ENCODE measurements at places on chromosomes 2 and 18. TPM values are rescaled to one million over a fixed set of nuclear protein-coding genes. Genes with fewer than 3 reads are reported as not detected.
A peak's percentile ranks its signal among the peaks of the same experiment; 100 is the strongest.

GRCh38 chr2:85095094-85095493 is 38.1 kb upstream of the TCF7L1 start:
- no peaks in the 10 kb centered on the region for H3K36me3 ChIP-seq
- H3K27ac ChIP-seq: no peak overlapping the region
- H3K27me3 ChIP-seq: peaks cover 14% of the 10 kb centered on the region
- H3K4me1 ChIP-seq: no peaks in the 10 kb centered on the region
- no peak overlapping the region for H3K4me3 ChIP-seq

DNA sequence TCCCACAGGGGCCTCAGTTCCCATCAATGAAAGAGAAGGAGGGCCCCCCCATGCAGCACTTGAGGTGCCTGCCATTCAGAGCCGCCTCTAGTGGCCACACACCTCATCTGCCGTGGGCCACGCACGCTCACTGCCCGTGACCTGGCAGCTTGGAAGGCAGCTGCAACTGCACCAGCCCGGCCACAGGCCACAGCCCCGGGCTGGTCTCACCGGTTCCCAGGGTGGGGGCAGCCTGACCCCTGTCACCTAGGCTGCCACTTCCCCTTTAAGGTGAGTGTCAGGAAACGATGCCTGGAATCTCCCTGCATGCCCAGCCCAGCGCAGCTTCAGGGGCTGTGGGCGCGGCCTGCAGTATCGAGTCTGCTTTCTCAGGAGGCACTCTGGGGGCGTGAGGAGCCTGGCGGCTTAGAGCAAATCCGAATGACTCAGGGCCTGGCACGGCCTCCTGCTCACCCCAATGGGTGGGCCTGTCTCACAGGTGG is 2.6 kb downstream of the MAB21L4 start:
- H3K27ac ChIP-seq: no peak overlapping the region
- no peak overlapping the region for H3K4me3 ChIP-seq
- no peaks in the 10 kb centered on the region for H3K36me3 ChIP-seq
- H3K4me1 ChIP-seq: no peaks in the 10 kb centered on the region
- H3K27me3 ChIP-seq: no peaks in the 10 kb centered on the region
- DNase-seq: peak; percentile 31

DNA sequence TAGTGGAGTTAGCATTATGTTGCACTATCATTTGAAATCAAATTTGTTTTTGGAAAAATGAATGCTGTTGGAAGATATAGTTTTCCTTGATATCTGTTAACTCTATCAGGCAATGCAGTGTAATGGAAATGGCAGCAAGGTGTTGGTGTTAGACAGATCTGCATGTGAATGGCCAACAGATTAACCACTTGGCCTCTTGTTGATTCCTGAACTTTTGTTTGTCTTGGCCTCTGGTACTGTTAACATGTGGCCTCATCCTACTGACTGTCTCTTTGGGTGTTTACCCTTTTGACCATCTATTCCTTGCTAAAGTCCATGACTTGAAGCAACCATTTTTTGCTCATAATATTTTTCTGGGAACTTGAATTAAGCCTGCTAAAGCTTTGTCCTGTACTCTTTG is 110.2 kb upstream of the CDH2 start:
- DNase-seq: no peak
- H3K27ac ChIP-seq: no peak overlapping the region
- H3K4me1 ChIP-seq: no peaks in the 10 kb centered on the region
- no peaks in the 10 kb centered on the region for H3K27me3 ChIP-seq

- no peak for DNase-seq
- no peaks in the 10 kb centered on the region for H3K27me3 ChIP-seq
- H3K4me1 ChIP-seq: peaks cover 78% of the 10 kb centered on the region
- peak overlapping the region; percentile 90 for H3K27ac ChIP-seq
Measured at GRCh38 chr2:136325844-136326331, 207.9 kb upstream of the CXCR4 start.

The DYNAP gene
- not detected for total RNA-seq

The SPTBN1 gene
- total RNA-seq: 67.5 TPM

DNA sequence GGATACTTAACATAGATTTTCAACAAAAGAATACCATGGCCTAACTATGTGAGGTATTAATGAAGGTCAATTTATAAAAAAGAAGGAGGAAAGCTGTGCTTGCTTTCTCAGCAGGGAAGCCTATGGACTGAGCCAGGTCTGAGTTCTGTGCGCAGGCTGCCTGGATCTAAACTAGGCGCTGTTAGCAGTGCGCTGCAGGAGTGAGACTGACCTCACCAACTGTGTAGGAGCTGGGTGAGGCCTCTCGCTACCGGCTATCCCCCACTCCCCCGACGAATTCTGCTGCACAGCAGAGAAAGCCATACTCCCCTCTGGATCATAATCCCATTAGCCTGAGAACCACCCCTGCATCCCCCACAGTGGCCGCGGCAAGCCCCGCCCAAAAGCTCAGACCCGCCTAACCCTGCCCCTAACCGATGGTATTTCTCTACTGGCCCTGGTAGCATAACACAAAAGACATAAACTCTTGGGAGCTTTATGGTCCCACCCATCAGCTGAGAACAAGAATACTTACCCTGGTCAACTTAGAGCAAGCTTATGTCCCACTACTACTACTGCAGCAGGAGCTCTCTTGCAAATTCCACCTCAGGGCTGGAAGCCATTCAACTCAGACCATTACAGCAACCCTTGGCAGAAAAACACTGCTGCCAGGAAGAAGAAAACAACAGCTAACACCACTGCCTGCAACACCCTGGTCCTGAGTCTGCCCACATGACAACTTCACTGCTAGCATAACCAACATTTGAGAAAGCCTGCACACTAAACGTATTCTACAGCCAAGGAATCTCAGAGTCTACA is 28.0 kb downstream of the SULT1C2 start:
- H3K4me3 ChIP-seq: no peak overlapping the region
- H3K27me3 ChIP-seq: no peaks in the 10 kb centered on the region
- H3K36me3 ChIP-seq: no peaks in the 10 kb centered on the region

- no peaks in the 10 kb centered on the region for H3K36me3 ChIP-seq
- H3K4me1 ChIP-seq: no peaks in the 10 kb centered on the region
- DNase-seq: no peak
- H3K4me3 ChIP-seq: no peak overlapping the region
Measured at GRCh38 chr2:46569061-46569560, 89.7 kb downstream of the TMEM247 start.

DNA sequence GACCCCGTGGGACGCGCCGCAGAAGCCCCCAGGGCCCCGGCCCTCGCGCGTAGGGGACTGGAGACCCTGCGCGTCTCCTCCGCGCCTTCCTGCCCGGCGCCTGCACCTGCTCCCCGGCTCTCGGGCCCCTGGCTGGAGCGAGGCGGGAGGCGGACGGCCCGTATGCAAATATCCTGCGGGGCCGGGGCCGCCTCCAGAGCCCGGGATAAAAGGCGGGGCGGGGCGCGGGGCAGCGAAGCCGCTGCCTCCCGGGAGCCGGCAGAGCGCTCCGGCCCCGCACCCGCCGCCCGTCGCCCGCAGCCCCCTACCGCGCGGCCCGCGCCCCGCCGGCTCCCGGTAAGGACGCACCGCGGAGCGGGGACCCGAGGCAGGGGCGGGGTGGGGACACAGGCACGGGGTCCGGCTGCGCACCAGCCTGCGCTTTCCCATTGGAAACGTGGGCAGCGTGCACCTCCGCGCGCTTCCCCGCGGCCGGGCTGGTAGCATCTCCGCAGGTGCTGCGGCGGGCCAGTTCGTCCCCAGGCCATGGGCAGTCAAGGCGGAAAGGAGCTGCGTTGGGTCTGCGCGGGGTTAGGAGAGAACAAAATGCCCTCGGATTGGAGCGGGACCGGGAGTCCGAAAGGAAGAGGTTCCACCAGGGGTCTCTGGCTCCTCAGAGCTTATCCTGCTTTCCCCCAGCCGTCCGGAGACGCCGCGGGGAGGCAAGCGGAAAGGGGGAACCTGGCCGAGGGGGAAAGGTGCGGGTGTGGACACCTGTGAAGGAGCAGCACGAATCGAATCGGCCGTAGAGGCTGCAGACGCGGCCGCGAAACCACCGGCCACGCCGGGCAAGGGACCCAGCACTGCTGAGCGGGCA is at the start of gene ATP6V1C2:
Gene ATP6V1C2, plus strand, starts transcription at position 235 of the 856 bp plus-strand sequence. CDS start 1,220 bp downstream, outside the sequence.
- peak within 1 kb of the TSS; percentile 51 for H3K4me3 ChIP-seq
- H3K27me3 ChIP-seq: peaks cover 42% of the 10 kb centered on the region
- no peaks in the 10 kb centered on the region for H3K36me3 ChIP-seq
- DNase-seq: peak; percentile 28
- no peak within 1 kb of the TSS for H3K27ac ChIP-seq

The ERFE gene
- not detected for total RNA-seq

The ALPP gene
- total RNA-seq: not detected

- no peak overlapping the region for H3K27ac ChIP-seq
- no peak overlapping the region for H3K4me3 ChIP-seq
- H3K27me3 ChIP-seq: no peaks in the 10 kb centered on the region
Measured at GRCh38 chr2:125593036-125593435, 1062.9 kb upstream of the GYPC start.

DNA sequence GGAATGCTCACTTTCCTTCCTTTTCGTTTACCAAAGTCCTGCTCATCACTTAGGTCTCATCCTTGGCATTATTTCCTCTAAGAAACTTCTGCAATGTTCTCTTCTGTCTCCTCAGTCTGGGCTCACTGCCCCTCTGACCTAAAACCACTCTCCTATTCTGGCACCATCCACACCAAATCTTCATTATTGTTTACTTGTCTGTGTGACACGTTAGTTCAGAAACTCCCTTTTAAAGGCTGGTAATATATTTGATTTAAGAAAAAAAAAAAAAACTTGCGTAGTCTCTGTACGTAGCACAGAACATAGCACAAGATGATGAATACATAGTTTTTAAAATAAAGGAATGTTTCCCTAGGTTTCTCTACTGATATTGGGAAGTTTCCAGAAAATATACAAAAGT is 118.8 kb upstream of the CAVIN2 start:
- H3K27me3 ChIP-seq: no peaks in the 10 kb centered on the region
- no peak overlapping the region for H3K4me3 ChIP-seq
- H3K27ac ChIP-seq: no peak overlapping the region
- no peaks in the 10 kb centered on the region for H3K36me3 ChIP-seq
- no peaks in the 10 kb centered on the region for H3K4me1 ChIP-seq
- no peak for DNase-seq

- H3K27ac ChIP-seq: no peak overlapping the region
- H3K27me3 ChIP-seq: peaks cover 16% of the 10 kb centered on the region
- H3K4me1 ChIP-seq: no peaks in the 10 kb centered on the region
- DNase-seq: no peak
- no peak overlapping the region for H3K4me3 ChIP-seq
- no peaks in the 10 kb centered on the region for H3K36me3 ChIP-seq
Measured at GRCh38 chr2:144629935-144630334, 110.0 kb upstream of the ZEB2 start.

DNA sequence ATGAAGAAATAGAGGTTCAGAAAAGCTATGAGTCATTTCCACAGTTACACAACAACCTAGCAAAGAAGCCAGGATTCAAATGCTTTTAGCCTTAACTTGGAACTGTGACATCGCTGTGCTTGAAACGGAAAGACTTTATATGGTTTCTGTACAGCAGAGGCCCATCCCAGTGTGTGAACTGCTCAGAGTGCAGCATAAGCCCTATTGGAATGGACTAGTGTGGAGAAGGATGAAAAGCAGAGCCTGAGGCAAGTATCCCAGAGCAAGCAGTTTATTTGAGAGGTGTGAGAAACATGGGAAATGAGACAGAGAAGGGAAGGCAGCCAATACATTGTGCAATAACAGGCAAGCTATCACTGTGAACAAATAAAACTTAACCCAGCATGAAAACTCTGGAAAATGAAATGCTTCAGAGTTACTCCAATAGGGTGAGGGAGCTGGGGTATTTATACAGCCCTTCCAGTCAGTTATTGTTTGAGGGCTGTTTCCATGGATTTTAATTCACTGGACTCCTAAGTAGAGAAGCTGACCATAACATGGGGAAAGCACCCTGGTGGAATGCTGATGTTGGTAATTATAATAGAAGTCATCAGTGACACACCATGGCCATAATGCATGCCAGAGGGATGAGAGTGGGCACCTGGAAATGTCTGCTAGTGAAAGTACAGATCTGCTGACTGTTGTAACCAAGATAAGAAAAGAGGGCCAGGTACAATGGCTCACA is 254.0 kb upstream of the POU3F3 start:
- no peak overlapping the region for H3K4me3 ChIP-seq
- DNase-seq: no peak
- no peaks in the 10 kb centered on the region for H3K4me1 ChIP-seq
- H3K36me3 ChIP-seq: no peaks in the 10 kb centered on the region

The NGEF gene
- total RNA-seq: 4.2 TPM

The MYCN gene
- 0.17 TPM for total RNA-seq

The NDUFAF7 gene
- total RNA-seq: 23.0 TPM

DNA sequence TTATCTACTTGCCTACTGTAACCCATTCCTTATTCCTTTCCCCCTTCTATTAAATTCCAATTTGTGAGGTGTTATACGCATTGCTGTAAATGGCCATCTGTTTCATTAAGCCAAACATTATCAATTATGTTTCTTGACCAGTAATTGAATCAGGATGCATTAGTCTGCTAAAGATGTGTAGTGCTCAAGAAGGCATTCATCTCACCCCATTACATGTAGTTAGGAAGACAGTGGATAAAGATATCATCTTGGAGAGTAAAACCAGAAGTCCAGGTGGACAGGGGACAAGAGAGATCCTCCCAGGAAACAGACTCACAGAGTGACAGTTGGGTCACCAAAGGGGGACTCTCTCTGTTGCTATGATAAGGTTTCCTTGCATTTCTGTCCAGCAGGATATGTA is 73.3 kb upstream of the FAM98A start:
- no peak overlapping the region for H3K27ac ChIP-seq
- no peaks in the 10 kb centered on the region for H3K4me1 ChIP-seq
- H3K27me3 ChIP-seq: peaks cover 2% of the 10 kb centered on the region
- H3K36me3 ChIP-seq: no peaks in the 10 kb centered on the region
- no peak for DNase-seq

- H3K27me3 ChIP-seq: peaks cover 70% of the 10 kb centered on the region
- peaks cover 13% of the 10 kb centered on the region for H3K4me1 ChIP-seq
- H3K27ac ChIP-seq: no peak overlapping the region
- no peak for DNase-seq
- H3K36me3 ChIP-seq: no peaks in the 10 kb centered on the region
Measured at GRCh38 chr2:118858485-118859156, 11.2 kb upstream of the EN1 start.

GRCh38 chr2:96124406-96125265 is 8.3 kb upstream of the ADRA2B start:
- H3K4me3 ChIP-seq: no peak overlapping the region
- DNase-seq: no peak
- H3K27ac ChIP-seq: no peak overlapping the region

The MPHOSPH10 gene
- 37.1 TPM for total RNA-seq

The SLC11A1 gene
- total RNA-seq: 0.10 TPM

DNA sequence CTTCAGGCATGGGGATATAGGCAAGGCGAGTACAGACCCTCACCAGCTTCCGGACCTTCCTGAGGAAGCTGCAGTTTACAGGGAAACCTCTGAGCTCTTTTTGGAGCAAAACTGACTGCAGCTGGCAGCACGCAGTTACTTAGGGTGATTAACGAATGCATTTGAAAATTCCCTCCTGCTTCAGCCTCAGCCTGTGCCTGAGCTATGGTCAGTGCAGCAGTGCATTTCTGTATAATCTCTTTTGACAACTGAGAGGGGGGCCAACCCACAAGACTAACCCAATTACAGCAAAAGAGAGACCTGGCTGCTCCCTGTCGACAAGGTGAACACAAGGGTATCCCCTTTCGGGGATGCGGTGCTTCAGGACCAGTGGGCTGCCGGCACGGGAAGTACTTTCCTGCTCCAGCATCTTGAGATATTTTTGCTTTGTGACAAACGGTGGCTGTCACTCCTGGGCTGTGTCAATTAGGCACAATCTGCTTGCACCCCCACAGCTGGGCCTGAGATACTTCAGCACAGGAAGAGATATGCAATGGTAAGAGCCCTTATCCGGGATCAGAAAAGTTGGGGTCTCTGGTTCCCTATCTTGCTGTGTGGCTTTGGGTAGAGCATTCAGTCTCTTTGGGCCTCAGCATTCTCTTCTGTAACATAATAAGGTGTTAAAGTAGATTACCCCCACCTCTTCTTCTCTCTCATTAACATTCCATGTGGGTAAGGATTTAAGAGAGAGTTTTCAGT is 141.0 kb downstream of the TMEM17 start:
- no peak overlapping the region for H3K4me3 ChIP-seq
- H3K36me3 ChIP-seq: no peaks in the 10 kb centered on the region
- H3K27me3 ChIP-seq: no peaks in the 10 kb centered on the region
- H3K4me1 ChIP-seq: no peaks in the 10 kb centered on the region
- H3K27ac ChIP-seq: no peak overlapping the region

Data from activated CD4-positive, alpha-beta memory T cell treated with anti-CD3 and anti-CD28 coated beads for 36 hours (primary cell).